8988T (cell line): ENCODE measurements at places on chromosomes 5 and 9.

DNA sequence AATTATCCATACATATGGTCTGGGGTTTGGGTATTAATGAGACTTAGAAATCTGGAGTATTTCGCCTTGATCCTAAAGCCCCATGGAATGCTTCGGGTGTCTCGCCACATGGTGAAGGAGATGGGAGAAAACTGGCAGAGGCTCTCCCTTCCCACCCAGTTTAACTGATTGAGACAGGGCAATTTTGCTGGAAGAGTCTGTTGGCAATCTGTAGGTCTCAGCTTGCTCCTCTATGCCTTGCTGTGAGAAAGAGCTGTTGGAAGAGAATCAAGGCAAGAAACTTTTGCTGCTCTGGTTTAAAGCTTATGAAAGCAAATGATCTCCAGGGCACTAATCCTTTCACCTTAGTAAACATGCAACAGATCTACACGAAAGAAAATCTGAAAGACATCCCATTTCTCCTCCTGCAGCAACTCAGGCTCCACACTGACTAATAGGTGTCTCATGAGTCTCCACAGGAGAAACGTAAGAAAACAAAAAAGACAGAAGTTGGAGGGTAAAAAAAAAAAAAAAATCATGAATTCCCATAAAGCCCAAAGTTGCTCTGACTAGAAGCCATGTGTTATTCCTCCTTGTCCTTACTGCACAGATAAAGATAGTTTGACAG is 369.9 kb downstream of the EFNA5 start:
- no peak for DNase-seq

DNA sequence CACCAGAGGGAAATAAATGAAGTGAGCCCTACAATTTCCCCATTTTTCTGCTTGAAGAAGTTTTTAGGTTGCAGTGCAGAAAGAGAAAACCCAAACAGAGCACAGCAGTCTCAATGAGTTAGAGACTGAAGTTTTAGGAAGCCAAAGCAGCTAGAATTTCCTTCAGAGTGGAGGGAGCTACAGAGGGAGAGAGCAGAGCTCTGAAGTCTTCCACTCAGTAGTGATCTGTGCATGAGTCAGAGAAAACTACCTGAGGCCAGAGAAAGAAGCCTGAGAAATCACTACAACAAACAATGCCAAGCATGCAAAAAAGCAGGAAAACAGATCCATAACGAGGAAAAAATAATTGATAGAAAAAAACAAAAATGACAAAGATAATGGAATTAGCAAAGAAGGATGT is 17.9 kb upstream of the NDUFB6 start:
- DNase-seq: no peak

GRCh38 chr9:97322105-97322504 is 14.6 kb downstream of the CCDC180 start:
- no peak for DNase-seq

- DNase-seq: no peak
These were observed 70.7 kb upstream of the GNE start for GRCh38 chr9:36328798-36329411.
